ENCODE measurements at places on chromosomes 1 and 21.

DNA sequence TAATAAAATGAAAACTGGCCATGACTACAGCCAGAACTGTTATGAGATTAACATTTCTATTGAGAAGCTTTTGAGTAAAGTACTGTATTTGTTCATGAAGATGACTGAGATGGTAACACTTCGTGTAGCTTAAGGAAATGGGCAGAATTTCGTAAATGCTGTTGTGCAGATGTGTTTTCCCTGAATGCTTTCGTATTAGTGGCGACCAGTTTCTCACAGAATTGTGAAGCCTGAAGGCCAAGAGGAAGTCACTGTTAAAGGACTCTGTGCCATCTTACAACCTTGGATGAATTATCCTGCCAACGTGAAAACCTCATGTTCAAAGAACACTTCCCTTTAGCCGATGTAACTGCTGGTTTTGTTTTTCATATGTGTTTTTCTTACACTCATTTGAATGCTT, 164.0 kb downstream of the NEK7 start:
- no peak for DNase-seq

GRCh38 chr1:220696226-220696862, 6.2 kb downstream of the C1orf115 start:
- no peak for DNase-seq

GRCh38 chr1:111776391-111776790, 20.7 kb downstream of the DDX20 start:
- no peak for DNase-seq

- no peak for DNase-seq
These were observed 20.4 kb downstream of the CENPF start for GRCh38 chr1:214623430-214623829.

- no peak for DNase-seq
These were observed 60.6 kb upstream of the SEC16B start for GRCh38 chr1:178030467-178030866.

DNA sequence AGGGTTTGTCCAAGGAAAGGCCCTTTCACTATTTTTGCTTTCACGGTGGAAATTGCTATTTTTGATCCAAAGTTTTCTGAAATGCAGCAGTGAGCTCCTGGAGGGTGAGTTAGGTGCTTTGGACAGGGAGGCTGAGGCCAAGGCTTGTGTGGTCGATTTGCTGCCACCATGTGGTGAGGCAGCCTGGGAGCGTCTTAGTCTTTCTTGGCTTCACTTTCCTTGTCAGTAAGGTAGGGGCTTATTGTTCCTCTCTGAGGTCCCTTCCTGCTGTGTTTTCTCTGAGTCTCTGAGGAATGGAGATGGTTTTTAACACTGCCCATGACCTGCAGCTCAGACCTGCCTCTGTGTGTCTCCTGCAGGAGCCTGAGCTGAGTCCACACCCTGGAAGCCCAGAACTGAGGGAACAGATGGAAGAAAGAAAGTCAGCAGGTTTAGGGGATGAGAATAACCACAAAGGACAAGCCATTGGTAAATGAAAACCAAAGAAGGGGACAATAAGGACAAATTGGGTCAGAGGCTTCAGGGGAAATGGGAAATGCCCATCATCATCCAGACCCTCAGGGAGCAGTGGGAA, 20.1 kb upstream of the S100A10 start:
- DNase-seq, result no peak

DNA sequence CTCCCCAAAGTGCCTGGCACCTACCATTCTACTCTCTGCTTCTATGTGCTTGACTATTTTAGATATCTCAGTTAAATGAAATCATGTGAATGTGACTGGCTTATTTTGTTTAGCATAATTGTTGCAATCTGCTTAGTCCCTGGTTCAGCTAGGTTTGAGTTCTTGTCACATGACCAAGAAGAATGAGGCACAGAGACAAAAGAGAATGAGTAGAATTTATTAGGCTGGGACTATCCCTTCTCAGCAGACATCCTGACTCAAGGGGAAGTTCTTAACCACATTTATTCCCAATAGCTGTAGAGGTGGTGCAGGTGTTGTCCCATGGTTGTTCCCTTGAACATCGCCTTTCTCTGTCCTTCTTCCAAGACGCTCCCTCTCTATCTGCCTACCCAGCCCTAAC, 1485.7 kb downstream of the KCNT2 start:
- no peak for DNase-seq

DNA sequence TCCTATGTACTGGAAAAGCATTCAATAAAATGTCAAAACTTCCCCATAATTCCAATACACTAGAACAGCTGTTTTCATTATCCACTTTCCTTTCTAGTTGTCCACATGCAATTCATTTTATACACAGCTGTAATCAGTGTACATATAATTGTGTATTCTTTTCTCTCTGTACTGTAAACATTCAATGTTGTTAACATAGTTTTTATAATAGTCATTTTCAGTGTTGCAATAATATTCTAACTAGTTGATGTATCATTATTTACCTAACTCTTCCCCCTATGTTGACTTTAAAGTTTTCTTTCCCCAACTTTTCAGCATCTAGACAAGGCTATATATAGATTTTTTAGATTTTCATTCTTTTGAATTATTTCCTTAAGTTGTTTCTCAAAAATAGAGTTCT, 44.4 kb downstream of the DIPK1A start:
- DNase-seq, result no peak

DNA sequence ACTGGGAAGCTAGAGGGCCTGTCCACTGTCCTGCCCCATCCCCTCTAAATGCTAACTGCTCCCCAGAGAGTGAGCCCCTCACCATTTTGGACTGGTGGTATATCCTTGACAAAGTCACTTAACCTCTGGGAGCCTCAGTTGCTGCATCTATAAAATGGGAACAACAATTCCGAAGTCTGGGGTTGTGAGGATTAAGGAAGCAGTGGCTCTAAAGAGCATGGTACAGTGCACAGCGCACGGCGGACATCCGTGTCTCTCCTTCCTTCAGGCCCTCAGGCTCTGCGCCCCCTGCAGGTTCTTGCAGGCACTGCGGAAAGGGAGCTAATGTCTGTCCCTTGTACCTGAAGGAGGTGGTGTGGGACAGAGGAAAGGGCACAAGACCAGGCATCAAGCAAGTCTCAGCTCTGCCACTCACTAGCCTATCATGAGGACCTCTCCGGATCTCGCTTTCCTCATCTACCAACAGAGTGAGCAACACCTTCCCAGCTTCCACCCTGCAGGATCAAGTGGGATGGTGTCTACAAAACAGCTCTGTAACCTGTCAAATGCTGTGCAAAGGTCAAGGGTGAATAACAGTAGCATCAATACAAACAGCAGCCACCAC, 20.1 kb downstream of the ECE1 start:
- no peak for DNase-seq

DNA sequence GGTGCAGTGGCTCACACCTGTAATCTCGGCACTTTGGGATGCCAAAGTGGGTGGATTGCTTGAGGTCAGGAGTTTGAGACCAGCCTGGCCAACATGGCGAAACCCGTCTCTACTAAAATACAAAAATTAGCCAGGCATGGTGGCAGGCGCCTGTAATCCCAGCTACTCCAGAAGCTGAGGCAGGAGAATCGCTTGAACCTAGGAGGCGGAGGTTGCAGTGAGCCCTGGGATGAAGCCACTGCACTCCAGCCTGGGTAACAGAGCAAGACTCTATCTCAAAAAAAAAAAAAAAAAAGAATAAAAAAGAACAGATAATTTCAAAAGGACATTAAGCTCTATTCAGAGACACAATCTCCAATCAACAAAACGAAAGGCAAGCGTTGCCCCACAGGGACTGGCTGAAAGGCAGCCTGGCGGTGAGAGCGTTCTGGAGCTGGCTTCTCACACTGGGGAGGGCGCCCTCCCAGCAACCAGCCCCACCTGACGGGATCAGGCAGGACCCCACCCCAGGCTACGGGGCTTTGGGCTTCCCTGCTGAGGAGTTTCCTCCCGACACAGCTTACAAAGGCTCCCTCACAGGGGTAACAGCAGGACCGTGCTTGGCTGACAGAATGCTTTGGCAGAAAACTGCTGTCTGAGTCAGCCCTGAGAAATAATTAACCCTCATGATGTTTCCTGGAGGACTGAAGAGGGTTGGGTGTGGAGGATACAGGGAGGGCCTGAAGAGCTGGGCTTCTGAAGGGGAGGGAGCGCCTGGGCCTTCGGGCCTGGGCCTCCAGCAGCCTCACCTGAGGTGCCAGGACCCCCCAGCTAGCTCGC, 31.1 kb upstream of the SRP9 start:
- DNase-seq, result peak; percentile 18

- no peak for DNase-seq
These were observed 47.8 kb downstream of the UCK2 start for GRCh38 chr1:165875171-165875570.

GRCh38 chr1:197327776-197328364, 59.8 kb downstream of the CRB1 start:
- DNase-seq, result no peak

- no peak for DNase-seq
These were observed 213.4 kb downstream of the USP25 start for GRCh38 chr21:15943009-15943666.

GRCh38 chr1:145985502-145986439, 10.6 kb downstream of the TXNIP start:
- no peak for DNase-seq

DNA sequence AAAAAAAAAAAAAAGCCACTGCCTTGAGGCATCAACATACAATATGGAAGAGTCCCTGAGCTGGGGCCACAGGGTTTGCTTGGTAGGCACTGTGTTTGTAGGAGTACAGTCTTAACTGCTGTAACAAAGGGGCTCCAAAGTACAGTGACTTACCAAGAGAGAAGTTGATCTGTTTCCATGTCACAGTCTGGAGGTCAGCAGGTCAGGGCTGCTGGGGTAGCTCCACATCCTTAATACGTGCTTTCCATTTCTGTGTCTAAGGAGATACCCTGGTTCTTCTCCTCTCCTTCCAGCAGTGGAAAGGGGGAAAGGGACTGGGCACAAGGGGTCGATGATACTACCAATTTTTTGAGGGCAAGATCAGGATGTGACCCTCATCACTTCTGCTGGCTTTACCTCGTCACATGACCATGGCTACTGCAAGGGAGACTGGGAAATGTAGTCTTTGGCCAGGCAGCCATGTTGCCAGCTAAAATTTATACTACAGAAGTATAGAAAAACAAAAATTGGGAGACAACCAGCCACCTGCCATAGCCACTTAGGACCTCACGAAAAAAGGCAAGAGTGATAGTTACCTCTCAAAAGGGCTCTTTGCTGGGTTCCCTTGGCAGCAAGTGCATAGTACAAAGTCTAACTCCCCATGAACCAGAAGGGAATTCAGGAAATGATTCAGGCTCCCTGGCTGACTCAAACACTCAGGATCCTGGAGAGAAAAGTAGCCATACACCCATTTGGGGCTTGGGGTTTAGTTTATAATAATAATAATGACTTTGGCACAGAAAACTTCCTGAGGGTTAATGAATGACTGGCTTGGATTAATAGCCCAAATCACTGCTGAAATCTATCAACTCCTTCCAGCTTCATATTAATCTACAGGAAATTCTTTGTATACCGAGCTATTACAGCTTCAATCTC, 52.7 kb upstream of the ATP5PO start:
- DNase-seq, result no peak

GRCh38 chr1:152034654-152035538, 1.9 kb downstream of the S100A11 start:
- DNase-seq, result no peak

GRCh38 chr1:16440470-16441281, at the start of gene NECAP2:
TSS of gene NECAP2 (plus strand) at chr1:16440724. CDS start at chr1:16440762, 38 bp downstream.
- DNase-seq, result peak; percentile 65

GRCh38 chr21:28871388-28872010, 121.2 kb downstream of the LTN1 start:
- DNase-seq, result no peak

DNA sequence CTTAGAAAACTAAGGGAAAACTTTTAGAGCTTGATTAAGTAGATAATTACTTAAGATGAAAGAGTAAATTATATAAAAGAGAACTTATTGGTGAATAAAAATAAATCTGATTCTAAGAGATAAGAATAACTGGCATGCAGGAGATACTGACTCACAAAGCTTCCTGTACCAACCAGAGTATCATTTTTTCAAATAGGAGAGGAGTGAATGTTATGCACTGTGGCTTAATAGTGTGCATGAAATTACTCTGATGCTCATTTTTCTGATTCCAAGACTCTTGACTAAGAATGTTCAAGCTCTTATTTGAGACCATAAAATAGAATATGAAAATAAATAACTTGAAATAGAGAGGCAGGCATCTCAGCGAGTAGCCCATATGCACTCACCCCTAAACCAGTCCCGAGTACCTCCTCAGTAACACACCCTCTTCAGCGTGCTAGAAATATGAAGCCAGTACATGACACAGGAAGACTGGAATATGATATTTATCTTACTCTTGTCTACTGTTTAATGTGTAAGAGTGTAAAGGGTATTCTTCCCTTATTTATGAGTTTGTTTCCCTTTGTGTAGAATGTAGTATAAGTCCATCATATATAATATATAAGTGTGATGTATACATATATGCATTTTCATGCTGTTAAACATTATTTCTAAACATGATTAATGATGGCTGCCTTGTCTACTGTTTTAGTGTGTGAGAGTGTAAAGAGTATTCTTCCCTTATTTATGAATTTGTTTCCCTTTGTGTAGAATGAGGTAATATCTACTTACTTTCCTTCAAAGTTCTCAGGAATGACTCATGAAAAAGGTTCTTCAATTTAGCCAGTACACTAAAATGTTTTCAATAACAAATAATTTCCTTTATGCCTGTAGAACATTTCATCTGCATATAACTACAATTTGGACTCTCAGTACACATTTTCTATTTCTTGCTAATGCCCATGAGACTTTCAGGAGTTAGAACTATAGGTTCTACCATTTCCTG, 99.2 kb upstream of the PALMD start:
- no peak for DNase-seq

DNA sequence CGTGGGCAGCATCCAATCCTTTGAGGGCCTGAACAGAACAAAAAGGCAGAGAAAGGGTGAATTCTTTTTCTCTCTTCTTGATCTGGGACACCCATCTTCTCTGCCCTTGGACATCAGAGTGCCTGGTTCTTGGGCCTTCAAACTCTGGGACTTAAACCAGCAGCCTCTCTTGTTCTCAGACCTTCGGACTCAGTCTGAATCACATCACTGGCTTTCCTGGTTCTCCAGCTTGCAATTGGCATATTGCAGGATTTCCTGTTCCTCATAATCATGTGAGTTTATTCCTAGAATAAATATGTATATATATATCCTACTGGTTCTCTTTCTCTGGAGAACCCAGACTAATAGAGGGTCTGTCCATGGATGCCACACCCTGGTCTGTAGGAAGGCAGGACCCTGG, 16.3 kb upstream of the TENT5C start:
- DNase-seq, result no peak

All from NCI-H524 treated with DMSO at 0.1 percent for 48 hours (cell line).